ENCODE measurements at places on chromosomes 4 and X.

GRCh38 chr4:1092026-1092982, 21.1 kb downstream of the RNF212 start:
- no peak for DNase-seq

DNA sequence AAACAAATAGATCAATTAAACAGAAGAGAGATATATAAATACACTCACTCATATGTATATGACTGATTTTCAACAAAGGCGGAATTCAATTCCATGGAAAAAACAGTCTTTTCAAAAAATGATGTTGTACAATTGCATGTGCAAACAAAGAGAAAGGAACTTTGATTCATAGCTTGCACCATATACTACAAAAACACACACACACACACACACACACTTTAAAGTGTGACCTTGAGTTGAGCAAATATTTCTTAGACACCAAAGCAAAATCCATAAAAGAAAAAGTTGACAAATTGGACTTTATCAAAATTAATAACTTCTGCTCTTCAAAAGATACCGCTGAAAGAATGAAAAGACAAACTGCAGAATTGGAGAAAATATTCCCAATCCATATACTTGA, 168.8 kb downstream of the EVC2 start:
- DNase-seq: no peak

- no peak for DNase-seq
These were observed 280.4 kb downstream of the DHX15 start for GRCh38 chr4:24303926-24304325.

- no peak for DNase-seq
These were observed 18.0 kb downstream of the ETDC start for GRCh38 chrX:135327299-135327698.

DNA sequence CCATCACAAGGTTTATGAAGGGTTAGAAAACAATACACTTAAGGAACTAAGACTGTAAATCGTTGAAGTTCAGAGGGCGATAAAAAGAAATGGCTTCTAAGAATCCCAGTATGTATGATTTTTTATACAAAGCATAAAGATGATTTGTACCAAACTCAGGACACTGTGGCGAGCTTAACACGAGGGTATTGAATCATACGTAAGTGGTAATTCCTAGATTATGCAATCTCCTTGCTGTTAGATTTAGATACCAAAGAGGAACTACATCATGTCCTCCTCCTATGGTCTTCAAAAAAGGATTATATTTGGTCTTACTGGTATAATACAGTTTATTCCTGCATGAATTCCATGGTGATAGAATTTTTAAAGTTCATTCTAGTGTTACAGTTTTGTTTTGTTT, 23.9 kb downstream of the NFKB1 start:
- DNase-seq: no peak

DNA sequence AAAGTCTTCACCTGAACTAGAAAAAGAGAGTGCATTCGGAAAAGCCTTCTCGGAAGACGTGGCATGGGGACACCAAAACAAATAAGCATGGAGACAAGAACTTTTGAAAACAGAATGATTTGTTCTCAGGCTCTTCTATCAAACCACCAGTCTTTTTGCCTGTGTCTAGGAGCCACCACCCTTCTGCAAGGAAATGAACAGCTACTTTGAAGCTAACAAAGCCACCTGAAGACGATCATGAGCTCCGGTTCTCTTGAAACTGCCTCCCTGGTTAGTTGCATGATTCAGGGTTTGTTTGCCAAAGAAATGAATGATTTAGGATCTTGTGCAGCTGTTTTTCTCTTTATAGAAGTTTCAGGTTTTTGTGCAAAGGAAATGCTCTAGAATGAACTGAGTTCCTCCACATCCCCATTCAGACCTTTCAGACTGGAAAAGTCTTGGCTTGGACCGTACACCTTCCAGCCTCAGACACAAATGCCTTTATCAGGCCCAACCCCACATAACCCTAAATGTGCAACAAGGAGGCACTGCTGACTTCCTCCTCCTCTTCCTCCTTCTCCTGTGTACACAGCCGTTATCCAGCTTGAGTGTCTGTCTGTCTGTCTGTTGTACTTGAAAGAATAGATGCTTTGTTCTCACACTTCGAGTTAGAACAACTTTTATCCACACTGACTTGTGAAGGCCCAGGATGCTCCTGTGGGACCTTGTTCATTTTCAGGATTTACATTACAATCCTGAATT, 334.8 kb upstream of the KLF3 start:
- no peak for DNase-seq

GRCh38 chr4:58734030-58734674, 1624.0 kb upstream of the IGFBP7 start:
- DNase-seq: no peak

DNA sequence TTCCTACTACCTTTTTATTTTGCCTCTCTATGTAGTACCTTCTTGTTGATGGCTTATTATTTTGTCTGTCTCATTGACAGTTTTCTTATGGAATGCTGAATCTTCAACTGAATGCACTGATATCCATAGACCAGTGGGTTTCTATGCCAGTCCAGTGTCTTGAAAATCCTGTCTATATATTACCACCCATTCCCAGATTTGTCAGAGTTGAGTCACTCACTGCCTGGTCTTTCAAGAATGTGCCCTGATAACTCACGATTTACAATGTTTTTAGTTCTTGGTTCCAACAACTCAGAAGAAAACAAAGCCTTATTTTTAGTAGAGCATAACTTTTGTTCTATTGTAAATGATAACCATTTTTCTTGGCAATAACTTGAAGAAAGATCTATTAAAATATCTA, 606.0 kb upstream of the PITX2 start:
- no peak for DNase-seq

DNA sequence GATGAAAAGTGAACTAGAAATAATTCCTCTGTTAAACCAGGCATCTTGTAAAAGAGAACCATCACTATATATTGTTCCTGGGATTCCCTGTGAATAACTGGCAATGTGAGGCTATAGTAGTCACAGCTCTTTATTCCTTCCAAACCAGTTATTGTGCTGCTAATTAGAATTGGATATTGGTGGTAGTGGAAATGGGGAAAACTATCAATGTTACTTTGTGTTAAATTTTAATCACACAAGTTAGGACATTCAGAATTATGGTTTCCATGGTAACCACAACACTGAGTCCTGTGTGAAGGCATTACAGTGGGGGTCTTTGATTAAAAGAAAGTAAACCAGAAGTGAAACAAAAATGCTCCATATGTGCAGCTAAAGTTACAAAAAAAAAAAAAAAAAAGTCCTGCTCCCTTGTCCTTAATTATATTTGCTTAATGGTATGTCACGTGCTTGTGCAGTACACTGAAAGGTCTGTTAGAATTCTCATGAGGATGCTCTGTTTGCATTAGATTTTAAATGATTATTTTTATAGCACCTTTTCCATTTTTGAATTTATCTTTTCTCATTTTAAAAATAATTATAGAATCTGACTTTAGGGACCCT, 200.4 kb downstream of the ADGRL3 start:
- no peak for DNase-seq

DNA sequence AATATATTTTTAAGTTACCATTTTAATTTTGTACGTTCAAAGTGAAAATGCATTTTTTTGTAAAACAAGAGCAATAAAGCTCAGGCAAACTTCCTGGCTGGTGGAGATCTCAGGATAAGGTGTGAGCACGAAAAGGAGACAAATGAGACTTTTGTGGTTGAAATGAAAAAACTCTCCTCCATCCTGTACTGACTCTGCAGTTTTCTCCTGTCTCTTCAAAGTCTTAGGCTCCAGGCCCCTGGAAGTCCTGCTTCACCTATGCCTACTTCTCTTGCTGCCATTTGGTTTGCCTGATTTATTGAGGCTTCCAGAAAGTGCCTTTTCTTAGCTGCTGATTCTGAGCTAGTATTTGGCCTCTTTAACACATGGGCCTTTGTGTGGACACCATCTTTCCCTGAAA, 77.7 kb downstream of the MAML3 start:
- no peak for DNase-seq

GRCh38 chr4:69601065-69601464, 38.4 kb downstream of the UGT2A2 start:
- no peak for DNase-seq

DNA sequence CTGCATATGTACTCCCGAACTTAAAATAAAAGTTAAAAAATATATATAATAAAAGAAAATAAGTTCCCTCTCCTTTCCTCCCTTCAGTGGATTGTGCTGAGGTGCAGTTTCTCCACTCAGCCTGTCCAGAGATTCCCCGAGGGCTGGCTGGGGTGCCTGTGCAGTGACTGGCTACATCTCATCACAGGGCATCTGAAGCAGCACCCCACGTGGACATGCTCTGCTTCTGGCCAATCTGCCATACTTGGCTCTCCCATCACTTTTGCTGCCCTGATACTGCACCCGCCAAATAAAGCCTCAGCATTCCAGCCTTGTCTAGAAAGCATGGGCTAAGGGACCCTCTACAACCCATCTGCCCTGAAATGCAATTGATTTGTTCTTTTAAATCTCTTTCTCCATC, 11.1 kb upstream of the MGST2 start:
- no peak for DNase-seq

DNA sequence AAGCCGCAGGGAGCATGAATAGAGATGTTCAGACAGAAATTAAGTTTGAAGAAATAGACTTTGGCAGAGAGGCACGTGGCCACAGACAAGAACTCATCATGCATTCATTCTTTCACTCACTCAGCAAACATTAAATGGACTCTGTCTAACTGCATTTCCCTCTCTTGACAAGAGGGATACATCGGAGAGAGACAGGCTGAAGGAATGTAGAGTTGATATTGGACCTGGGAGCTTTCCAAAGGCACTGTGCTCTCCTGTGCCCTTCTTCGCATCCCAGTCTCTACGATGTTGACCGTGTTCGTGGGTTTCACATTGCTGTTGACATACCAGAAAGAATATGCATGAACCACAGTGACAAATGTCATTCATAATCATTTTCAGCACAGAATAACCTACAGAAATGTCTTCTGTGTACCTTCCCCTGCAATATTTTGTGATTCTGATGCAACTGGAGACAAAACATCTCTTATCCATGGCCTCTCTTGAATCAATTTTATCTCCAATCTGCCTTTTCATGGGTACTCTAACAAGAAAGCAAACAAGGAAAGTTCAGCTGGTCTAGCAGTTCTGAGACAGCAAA, 34.7 kb upstream of the CD99 start:
- DNase-seq: no peak

- DNase-seq: no peak
These were observed 70.4 kb upstream of the USP9X start for GRCh38 chrX:41014776-41015360.

DNA sequence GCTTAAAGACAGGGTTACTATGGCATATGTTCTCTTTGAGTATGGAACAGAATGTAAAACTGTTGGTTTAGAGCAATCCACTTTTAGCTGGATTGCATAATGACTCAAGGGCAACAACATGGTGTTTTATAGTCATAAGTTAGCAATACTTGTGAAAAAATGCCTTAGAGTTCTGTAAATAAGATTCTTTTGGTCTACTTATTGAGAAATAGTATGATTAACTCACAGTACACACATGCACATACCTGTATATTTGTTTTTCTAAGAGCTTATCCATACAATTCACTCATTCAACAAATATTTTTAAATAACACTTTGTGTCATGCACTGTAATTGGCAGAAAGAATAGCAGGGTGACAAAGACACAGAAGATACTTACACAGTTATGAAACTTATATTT, 1415.5 kb downstream of the PCDH7 start:
- DNase-seq: no peak

DNA sequence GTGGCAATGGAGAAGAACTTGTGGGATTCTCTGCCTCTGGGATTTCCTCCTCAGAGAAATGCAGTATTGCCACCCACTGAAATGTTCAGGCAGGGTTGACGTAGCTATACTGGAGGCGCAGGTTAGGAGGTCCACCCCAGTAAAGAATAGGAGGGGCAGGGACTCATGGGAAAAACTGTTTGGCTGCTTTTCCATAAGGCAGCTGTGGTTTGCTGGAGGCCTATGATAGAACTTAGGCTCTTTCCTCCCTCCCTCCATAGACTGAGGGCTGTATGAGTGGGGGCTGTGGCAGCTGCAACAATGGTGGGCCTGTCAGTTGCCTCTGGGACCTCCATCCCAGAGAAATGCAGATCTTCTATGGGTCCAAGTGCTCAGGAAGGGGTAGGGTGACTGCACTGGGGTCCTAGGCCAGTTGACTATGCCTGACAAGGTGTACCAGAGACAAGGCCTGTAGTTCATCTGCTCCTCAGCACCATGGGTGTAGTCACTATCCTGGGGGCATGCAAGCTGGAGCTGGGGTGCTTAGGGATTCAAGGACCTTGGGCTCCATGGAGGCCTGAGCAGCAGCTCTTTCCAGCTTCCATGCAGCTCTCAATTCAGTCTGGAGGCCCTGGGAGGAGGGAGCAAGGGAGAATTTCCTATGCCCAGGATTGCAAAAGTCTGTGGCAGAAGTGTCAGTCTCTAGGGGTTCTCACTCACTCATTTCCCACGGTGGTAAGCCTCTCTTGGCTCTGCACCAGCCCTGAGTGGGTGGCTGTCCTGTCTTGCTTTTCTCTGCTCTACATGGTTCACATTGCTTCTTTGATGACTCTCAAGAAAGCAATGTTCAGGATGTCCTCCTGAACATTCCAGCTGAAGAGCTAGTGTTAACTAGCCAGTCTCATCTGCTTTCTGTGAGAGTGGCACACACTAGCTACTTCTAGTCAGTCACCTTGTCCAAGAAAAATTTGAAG, 353.0 kb downstream of the IDS start:
- DNase-seq: no peak

- no peak for DNase-seq
These were observed 760 bp downstream of the TRMT2B start for GRCh38 chrX:101051153-101051548.

GRCh38 chr4:85611661-85612060, 136.7 kb downstream of the ARHGAP24 start:
- no peak for DNase-seq

- DNase-seq: no peak
These were observed 41.9 kb upstream of the TADA2B start for GRCh38 chr4:7001271-7001670.

DNA sequence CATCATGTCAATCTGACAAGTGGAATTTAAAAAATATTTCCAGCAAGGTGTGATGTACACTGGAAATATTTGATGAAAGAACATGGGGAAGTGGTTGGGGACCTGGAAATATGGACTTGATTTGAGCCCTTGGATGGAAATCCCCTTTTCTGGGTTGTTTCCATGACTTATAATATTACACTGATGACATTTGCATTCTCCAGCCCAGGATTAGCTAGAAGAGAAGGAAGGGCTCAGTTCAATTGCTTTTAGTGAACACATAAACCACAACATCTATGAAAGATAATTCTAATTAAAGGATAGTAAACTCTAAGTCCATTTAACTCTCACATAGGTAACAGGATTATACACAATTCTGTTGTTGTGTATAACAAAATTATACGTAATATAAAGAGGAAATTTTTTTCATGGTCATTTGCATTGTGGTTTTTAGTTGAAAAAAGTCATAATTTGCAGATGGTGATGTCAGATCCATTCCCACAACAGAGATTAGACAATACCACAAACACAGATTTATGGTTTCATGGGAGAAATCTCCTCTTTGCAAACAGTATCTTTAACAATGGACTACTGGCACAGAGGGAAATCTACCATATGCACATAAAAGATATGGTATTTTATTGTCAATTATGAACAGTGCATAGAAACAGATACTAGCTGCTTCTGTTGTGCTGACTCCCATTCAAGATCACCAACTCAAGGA, 126.5 kb downstream of the DKK2 start:
- DNase-seq: no peak

GRCh38 chr4:169272265-169272886, 1.6 kb upstream of the SH3RF1 start:
- DNase-seq: no peak

GRCh38 chrX:32137525-32137924, 1065.7 kb upstream of the FTHL17 start:
- no peak for DNase-seq
